ENCODE measurements at places on chromosomes 3 and 15.
A peak's percentile ranks its signal among the peaks of the same experiment; 100 is the strongest.

DNA sequence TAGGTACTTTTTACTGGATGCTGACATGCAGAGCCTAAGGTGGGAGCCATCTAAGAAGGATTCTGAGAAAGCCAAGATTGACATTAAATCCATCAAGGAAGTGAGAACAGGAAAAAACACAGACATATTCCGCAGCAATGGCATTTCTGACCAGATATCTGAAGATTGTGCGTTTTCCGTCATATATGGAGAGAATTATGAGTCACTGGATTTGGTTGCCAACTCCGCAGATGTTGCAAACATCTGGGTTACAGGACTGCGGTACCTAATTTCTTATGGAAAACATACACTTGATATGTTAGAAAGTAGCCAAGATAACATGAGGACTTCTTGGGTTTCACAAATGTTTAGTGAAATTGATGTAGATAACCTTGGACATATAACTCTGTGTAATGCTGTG lies 125.1 kb downstream of the PLCL2 start:
- no peak for ATAC-seq

- no peak for ATAC-seq
These were observed 4.8 kb downstream of the CCDC12 start for GRCh38 chr3:46971742-46972141.

- ATAC-seq, result no peak
These were observed 163.1 kb downstream of the IL1RAP start for GRCh38 chr3:190677001-190677400.

DNA sequence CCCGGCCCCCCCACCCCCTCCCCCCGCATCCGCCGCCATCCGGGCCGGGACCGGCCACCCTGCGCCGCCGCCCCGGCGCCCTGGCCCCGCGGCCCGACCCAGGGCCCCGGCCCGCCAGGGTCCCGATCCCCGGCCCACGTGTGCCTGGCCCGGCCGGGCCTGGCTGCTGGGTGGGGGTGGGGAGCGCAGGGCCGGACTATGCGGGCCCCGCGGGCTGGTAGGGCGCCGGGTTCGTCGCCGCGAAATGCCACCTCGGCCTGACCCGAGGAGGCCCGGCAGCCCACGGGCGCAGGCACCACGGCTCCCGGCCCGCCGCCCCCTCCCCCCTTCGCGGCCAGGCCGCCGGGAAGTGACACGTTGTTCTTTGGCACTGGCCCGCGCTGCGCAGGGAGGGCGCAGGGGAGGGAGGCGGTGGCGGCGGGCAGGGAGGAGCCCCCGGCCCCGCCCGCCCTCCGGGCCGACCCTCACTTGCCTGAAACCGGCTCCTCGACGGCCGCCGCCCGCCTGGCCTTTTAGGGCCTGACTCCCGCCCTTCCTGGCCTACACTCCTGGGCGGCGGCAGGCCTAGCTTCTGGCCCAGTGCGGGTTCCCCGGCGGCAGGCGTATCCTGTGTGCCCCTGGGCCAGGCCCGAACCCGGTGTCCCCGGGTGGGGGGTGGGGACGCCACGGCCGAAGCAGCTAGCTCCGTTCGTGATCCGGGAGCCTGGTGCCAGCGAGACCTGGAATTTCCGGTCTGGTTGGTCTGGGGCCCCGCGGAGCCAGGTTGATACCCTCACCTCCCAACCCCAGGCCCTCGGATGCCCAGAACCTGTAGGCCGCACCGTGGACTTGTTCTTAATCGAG lies 515 bp downstream of the EIF4G1 start:
- peak; percentile 68 for ATAC-seq

GRCh38 chr15:81754078-81754477 lies 291.7 kb downstream of the MEX3B start:
- no peak for ATAC-seq

Data from esophagus mucosa (tissue), 1 donor.